Stimulated activated CD4-positive, alpha-beta T cell treated with anti-CD3 and anti-CD28 coated beads, TNF-alpha, amount 100 ng/mL, for 1 hour (primary cell): ENCODE measurements at places on chromosomes 1 and 21.

DNA sequence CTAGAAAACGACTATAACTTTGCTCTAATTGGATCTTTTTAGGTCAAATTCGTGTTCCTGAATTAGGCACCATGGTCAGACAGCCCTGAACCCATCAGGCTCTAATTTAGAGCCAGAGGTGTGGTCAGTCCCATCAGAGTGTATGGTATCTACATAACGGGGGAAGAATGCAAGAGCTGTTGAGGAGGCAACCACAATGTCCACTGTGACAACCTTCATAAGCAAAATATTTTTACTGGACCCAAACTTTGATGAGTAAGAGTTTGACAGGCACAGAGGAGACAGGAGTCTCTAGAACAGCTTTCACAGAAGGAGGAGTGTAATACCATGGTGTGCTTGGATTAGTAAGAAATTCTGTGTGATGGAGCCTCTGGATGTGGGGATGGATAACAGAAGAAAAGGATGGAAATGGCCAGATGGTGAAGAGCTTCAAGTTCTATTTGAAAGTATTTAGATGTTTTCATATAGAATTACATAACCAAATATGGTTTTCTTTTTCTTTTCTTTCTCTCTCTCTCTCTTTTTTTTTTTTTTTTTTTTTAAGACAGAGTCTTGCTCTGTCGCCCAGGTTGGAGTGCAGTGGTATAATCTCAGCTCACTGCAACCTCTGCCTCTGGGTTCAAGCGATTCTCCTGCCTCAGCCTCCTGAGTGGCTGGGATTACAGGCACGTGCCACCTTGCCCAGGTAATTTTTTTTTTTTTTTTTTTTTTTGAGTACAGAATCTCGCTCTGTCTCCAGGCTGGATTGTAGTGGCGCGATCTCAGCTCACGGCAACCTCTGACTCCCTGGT lies 24.9 kb downstream of the UBE2U start:
- DNase-seq = no peak

GRCh38 chr21:45064091-45064490 lies 10.3 kb upstream of the ADARB1 start:
- no peak for DNase-seq

- no peak for DNase-seq
Measured at GRCh38 chr1:91643431-91643830, 142.8 kb downstream of the CDC7 start.

DNA sequence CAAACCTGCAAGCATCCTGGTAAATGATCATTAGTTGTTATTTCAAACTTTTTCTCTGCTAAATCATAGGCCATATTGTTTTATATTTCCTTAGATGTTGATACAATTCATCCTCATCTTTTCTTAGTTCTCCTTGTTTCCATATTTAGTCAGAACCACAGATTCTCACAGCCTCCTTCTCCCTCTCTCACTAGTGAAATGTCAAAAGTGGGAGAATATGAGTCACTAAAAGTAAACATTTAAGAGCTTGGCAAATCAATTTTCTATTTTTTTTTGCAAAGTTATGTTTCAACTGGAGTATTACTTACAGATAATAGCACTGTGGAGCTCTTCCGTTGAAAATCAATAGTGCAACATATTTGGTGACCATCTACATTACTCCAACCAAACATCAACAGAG lies 308.8 kb downstream of the COL11A1 start:
- no peak for DNase-seq

DNA sequence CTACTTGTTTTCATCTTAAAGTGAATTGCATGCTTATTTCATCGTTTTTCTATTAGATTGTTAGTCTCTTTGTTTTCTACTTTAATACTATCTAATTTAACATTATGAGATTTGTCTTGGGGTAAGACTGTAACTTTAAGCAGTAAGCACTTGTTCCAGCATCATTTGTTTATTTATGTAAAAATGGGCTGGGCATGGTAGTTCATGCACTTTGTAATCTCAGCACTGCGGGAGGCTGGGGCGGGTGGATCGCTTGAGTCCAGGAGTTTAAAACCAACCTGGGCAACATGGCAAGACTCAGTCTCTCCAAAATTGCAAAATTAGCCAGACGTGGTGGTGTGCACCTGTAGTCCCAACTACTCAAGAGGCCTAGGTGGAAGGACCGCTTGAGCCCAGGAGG lies 15.3 kb upstream of the PAXBP1 start:
- no peak for DNase-seq

GRCh38 chr1:6911974-6912373 lies 126.7 kb downstream of the CAMTA1 start:
- no peak for DNase-seq

DNA sequence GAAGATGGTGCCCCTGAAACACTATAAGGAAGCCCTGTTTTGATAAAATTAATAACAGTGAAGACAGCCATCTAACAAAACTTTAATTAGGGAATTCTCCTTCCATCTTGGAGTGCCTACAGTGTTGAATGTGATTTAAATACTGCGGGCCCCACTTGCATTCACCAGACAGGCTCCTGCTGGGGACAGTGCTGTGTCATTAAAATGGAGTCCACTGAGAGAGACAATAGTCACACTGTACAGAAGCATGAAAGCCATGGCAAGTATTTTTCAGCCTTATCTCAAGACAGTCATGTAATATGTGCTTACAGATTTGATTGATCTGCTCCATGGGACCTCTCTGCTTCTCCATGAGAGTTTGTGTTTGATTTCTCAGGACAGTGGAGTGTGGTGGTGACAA lies 29.7 kb upstream of the ZBTB18 start:
- DNase-seq = no peak

DNA sequence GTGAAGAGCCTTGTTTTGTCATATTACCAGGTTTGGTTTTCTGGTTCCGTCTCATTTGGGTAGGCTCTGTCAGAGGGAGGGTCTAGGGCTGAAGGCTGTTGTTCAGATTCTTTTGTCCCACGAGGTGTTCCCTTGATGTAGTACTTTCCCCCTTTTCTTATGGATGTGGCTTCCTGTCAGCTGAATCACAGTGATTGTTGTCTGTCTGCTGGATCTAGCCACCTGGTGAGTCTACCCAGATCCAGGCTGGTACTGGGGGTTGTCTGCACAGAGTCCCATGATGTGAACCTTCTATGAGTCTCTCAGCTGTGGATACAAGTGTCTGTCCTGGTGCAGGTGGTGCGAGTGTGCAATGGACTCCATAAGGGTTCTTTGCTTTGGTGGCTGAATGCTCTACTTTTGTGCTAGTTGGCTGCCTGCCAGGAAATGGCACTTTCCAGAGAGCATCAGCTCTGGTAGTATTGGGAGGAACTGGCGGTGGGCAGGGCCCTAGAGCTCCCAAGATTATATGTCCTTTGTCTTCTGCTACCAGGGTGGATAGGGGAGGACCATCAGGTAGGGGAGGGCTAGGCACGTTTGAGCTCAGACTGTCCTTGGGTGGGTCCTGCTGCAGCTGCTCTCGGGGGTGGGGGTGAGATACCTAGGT lies 246.0 kb downstream of the RYR2 start:
- DNase-seq = no peak

DNA sequence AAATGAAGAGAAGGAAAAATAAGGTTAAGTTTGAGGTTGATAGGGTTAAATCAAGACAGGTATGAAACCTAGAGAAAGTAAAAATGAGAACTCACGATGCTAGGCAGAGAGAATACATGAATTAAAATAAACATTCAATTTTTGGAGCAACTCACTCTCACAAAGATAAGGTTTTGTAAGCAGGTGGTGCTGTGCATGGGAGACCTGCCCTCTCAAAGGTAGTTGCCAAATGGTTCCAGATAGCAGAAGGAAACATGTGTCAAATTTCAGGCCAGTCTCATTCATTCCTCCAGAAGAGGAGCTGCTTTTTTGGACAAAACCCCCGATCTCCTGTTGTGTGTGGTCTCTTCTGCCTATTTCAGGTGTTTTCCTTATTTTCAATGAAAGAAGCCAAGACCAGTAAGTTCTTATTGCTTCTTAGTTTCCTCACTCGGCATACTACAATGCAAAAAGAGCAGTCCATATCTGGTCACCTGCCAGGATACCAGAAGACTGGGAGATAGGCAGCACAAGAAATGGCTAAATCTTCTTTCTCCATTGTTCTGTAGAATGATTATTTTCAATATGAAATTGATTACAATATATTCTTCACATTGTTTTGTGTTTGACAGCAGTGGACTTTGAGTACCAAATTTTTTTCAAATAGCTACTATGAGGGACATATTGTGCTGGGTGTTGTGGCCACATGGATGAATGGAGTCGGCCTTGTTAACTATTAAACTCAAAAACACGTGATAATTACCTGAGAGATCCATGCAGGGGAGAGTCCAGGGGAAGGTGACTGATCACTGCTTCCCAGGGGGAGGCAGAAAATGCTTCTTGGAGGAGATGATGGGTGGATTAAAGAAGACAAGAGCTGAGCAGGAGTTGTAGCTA lies 3.6 kb downstream of the CR1L start:
- DNase-seq = no peak

DNA sequence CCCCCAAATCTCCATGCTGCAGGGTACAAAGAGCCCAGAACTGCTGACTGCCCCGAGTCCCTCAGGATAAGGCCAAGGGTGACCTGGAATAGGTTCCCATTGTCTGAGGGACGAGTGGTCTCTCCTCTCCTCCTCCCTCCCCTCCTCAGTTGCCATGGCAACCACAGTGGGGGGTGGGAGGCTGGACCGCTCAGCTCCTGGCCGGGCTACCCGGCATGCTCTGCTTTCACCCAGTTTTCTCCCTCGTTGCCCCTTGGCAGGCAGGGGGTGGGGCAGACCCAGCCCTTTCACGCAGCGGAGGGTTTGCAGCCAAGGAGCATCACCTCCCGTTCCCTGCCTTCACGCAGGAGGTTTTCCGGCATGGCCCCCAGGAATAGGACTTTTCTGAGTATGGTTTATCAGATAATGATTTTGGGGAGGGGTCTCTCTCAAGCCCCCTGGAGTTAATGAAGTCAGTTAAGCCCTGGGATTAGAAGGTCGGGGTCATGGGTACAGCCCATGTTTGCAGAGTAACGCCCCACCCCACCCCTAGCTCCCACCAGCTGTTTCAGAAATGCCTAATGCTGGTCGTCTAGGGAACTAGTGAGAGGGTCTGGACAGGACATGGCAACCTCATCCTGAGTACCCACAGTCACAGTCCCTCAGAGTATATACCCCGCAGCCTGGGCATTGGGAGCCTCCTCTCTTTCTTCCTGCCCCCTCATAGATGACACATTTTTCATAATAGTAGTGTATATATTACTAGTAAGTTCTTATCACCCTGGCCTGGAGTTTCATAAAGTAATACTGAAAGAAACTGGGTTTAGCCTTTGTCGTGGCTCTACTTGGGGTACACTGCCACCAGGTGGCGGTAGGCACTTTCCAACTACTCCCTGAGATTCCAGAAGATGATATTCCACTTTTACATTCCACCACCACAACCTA lies 20.7 kb downstream of the C1QB start:
- DNase-seq = no peak

DNA sequence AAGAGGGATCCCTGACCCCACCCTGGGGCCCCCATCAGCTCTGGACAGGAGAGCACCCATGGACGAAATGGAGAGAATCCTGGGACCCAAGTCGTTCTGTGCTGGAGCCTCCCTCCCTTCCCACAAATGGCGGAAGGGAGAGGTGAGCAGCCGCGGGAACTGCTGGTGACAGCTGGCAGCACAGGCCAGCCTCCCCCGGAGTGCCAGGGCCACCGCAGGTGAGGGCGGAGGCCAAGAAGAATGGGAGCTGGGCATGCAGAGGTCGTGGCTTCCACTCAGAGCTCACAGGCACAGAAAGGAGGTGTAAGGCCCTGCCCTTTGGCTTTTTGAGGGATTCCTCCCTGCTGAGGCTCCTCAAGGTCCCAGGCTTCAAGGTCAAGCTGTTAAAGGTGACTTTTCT lies 24.6 kb downstream of the SLC1A7 start:
- no peak for DNase-seq
